ENCODE measurements at places on chromosomes 12 and 14.

- no peak for DNase-seq
Measured at GRCh38 chr12:11927286-11927935, 143.3 kb upstream of the BCL2L14 start.

DNA sequence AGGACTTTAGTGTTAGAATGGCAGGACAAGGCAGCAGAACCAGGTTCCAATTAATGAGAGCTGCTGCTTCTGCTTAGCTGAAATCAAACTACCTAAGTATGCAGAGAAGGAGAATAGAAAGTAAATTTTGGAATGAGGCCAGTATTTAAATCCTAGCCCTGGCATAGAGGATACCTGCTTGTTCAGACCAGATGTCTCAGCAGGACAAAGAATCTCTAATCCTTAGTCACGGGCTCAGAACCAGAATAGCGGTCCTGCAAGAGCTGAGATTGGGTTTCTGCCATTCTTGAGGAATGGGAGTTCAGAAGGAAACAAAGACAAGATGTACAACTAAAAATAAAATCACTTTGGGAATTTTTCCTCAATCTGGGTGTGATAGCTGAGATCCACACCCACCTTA, 550.8 kb upstream of the TMEM132C start:
- no peak for DNase-seq

GRCh38 chr14:21026988-21027315, 2.1 kb upstream of the NDRG2 start:
- DNase-seq = no peak

DNA sequence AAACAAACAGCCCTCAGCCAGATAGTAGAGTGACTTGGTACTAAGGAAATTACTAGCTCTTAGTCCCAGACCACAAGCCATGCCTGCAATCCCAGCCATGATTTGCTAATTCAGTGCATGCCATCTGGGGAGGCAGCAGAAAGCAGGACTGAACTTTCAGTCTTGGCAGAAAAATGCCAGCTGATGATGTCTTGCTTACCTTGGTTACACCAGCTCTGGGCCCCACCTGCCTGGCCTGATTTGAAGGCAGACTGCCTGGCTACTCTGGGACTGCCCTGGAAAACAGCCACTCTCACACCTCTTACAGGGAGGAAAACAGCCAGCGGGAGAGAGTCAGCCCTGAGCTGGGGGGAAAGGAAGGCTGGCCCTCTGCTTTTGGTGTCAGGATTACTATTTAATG, 4.6 kb upstream of the UNC119B start:
- no peak for DNase-seq

- DNase-seq = no peak
Measured at GRCh38 chr14:25231004-25231403, 181.1 kb upstream of the STXBP6 start.

- DNase-seq = no peak
Measured at GRCh38 chr12:112446008-112446725, 27.4 kb downstream of the PTPN11 start.

GRCh38 chr14:25056688-25057078, 6.7 kb upstream of the STXBP6 start:
- DNase-seq = no peak
